ENCODE measurements at places on chromosomes 5 and 9.

GRCh38 chr5:159917994-159918393 lies 1.7 kb downstream of the ADRA1B start:
- no peak for DNase-seq

DNA sequence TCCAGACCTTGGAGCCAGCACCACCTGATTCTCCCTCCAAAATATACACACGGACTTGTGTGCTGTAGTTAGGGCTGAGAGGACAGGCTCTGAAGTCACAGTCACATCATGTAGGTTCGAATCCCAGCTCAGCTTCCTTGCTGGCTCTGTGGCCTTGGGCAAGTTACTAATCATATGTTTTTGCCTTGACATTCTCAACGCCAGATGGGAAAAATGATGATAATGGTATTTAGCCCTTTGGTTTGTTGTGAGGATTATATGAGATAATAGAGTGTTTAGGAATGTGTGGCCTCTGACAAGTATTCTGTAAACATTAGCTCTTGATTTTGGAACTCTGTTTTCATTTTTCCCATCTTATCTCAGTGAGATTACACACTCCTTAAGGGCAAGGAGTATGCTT lies 72.5 kb downstream of the PLAC8L1 start:
- no peak for DNase-seq

GRCh38 chr9:79687131-79687447 lies 115.3 kb downstream of the TLE4 start:
- DNase-seq, result no peak

DNA sequence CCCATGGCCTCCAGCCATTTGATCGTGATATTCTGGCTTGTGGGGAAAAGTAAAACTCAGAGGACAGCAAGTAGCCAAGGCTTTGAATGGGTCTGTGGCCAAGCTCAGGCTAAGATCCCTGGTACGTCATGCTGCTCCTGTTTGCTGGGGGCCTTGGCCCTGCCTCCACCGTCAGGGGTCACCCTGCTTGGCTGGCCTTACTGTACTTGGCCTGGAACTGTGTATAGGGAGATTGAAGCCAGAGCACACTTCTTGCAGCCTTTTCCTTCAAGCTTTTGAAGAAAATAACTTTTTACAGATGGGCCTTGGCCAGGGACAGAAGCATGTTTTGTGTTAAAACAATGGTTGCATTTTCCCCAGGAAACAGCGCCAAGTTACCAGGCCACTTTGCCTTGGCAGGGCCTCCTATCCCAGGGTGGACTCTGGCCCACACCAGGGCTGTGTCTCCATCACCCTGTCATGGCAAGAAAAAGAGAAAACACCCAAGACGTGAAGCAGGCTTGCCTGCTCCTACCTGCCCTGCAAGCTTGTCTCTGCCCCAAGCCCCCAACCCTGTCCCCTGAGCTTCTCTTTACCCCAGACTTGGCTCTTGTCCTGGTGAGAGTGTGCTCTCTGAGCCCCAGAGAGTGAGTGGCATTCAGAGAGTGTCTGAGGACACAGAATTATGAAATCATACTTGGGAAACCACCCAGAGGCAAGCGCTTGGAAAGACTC lies 286.9 kb downstream of the GADD45G start:
- no peak for DNase-seq

- DNase-seq, result no peak
These were observed 91.0 kb upstream of the COL5A1 start for GRCh38 chr9:134550584-134550983.

GRCh38 chr5:1937590-1937989 lies 54.9 kb upstream of the IRX4 start:
- DNase-seq, result no peak

GRCh38 chr9:89078860-89079259 lies 87.6 kb downstream of the S1PR3 start:
- no peak for DNase-seq

GRCh38 chr5:81235287-81236072 lies 2.4 kb downstream of the CKMT2 start:
- no peak for DNase-seq

GRCh38 chr9:72399391-72399790 lies 34.4 kb upstream of the ZFAND5 start:
- no peak for DNase-seq

DNA sequence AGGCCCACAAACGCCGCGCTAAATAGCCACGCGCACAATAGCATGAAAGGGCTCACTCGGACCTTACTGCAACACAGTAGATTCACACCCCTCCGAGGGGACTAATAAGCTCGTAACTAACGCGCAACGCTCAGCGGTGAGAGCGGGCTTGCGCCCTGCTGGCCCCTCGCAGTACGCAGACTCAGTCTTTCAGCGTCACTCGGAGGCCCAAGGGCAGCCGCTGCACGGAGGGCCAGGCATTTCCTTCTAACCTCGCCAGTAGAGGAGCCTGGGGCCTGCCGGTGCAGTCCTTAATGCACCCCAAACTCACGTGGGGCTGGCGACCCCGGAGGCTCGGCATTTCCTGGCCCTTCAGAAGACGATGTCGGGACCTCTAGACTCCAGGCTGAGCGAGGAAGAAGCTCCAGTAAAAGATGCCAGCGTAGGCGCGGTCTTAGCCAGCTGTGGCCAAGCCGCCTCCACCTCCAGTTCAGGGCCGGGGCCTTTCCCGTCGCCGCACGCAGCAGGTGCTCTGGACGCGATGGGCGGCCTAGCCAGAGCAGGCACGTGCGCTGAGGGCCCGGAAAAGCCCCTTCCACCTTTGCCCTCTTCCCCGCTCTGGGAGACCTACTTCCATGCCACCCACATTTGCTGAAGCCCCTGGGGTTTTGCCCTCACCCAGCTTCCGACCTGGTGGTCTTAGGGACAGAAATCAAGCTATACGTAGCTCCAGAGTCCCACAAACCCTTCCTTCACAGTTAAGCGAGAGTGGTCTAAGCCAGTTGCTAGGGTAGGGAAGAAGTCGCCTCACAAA lies 38.3 kb upstream of the TIFAB start:
- no peak for DNase-seq

DNA sequence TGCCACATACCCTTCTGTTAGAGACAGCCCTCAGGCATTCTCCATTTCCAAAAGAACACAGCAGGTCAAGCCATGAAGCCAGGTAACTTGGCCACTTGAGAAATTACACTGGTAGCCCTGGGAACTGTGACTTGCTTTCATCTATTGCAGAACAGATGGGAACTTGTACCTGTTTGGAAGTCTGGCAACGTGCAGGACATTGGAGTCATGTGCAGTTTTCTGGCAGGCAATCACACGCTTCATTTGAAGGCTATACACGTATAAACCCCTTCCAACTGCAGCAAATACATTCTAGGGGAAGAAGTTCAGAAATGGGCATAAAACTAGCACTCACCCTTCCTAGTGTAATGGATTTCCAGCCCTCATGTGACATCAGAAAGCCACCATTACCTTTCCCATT lies 54.0 kb downstream of the WDR41 start:
- no peak for DNase-seq

DNA sequence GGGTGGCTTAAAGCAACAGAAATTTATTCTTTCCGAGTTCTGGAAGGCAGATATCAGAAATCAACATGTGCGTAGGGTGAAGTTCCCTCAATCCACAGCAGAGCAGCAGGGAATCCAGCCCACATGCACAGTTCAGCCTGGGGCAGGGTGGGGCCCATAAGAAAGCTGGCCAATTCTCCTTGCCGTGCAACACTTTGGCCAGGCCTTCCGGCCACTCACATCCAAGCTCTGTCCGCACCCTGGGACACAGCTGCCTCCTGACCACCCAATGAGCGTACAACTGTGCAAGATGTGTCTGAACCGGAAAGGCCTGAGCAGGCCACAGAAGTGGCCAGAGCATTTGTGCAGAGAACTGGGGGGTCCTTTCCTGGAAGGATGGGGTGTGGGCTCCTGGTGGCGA lies 274.9 kb downstream of the GADD45G start:
- DNase-seq, result no peak

- no peak for DNase-seq
These were observed 118.0 kb downstream of the FSTL4 start for GRCh38 chr5:133494232-133494922.

GRCh38 chr5:124420952-124421351 lies 325.5 kb downstream of the ZNF608 start:
- no peak for DNase-seq

DNA sequence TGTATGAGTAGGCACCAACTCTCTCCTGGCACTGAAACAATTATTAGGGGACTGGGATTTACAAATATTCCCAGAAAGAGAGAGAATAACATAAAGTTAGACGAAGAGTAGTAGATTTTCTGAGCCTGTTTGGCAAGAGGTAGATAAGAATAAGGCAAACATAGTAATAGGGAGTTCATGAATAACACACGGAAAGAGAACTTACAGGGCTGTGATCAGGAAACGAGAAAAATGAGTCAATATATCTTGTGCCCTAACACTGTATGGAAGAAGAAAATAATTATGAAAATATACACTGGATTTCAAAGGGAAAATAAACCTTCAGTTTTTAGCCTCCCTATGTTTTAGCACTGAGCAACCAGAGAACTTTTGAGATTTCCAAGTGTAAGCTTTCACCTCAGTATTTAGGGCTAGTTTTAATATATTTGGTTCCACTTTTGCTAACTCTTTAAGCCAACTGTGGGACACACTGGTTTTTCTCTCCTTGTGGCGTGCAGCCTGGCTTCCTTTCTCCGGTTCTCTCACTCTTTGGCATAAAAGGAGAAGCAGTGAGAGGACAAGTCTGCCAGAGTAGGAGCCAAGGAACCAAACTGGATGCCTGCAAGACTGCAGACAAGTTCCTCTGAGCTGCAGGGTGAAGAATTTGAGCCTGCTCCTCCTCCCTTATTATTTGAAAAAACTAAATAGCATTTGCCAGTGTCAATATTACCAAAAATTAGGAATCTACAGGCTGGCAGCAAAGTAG lies 6.6 kb upstream of the KCNN2 start:
- DNase-seq, result no peak

- no peak for DNase-seq
These were observed 263.2 kb downstream of the PJA2 start for GRCh38 chr5:109146591-109146990.

DNA sequence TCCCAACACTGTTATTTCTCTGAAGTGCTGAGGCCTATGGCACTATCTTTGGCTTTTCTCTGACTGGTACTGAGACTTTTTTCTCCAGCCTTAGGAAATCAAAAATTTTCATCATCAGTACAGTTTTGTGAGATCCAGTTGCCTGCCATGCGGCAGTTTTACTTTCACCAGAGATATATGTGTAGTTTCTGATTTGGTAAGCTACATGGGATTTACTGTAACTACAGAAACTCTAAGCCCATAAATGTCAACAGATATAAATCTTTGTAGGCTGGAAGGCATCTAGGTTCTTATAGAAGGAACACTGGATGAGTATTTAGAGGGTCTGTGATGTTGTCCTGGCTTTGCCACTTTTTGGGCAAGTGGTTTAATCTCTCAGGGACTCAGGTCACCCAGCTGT lies 69.0 kb downstream of the DOCK2 start:
- no peak for DNase-seq

Data from D721Med (cell line).